CD4-positive, alpha-beta T cell treated with Interleukin-15 for 4 hours (primary cell): ENCODE measurements at places on chromosomes 6 and 20.

DNA sequence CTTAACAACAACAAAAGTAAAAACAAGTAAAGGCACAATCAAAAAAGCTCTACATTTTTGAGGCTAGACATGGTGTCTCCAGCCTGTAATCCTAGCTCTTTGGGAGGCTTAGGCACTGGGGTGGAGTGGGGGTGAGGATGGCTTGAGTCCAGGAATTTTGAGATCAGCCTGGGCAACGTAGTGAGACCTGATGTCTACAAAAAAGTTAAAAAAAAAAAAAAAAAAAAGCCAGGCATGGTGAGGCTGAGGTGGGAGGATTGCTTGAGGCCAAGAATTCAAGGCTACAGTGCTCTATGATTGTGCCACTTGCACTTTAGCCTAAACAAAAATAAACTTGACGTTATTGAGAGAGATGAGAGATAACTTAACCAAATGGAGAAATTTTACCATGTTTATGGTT is 60.1 kb downstream of the QKI start:
- DNase-seq, result no peak

DNA sequence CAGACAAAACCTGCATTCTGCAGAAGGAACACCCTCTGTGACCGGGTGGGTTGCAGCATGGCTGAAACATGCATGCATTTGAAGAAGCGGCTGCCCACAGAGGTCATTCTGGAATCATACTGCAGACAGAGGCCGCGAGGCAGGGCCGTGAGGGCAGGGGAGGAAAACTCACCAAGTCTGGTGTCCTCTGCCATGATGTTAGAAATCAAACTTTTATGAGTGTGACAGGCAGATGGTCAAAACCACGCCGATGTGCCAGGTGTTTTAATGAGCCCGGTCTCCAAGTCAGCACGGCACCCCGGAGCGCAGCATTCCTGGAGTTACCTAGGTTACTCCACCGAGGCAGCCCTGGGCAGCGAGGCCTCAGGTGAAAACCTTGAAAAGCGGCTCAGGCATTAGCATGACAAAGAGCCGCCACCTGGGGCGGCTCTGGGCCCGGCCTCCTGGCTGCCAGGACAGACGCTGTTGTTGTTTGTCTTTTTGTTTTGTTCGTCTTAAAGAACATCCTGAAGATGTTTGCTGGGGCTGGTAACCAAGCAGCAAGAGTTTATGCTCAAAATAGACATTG is 255.6 kb downstream of the ERMARD start:
- no peak for DNase-seq

DNA sequence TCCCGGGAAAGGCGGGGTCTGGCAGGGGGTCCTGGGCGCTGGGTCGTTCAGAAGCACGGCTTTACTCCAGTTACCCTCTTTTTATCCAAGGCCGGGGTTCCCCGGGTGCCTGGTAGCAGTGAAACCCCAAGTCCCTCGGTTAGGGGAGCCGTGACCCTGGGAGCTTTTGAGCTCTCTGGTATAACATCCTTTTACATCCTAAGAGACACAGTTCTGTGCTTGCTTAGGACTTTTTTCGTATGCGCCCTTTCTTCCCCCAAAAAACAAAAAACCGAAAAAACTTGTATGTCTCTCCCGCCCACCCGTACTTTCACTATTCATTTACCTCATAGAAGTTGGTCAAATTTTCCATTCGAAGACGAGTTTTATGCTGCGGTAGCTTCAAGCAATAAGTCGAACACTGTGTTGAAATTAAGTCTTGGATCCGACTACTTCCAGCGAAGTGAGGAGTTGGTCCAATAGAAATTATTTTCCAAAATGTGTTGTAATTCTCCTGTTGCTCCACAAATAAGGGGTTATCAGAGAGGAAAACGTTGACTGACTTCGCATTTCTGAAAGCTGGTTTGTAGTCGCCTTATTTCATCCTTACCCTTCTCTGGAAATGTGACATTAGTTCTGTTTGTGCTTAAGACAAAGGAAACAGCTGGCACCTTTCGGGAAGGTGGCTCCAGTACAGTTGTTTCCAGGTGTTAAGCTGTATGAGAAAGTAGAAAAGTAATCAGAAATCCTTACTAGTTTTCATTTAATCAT is 816 bp upstream of the MAN1A1 start:
- peak; percentile 41 for DNase-seq

GRCh38 chr6:68559070-68559469 is 76.0 kb upstream of the ADGRB3 start:
- DNase-seq, result no peak

DNA sequence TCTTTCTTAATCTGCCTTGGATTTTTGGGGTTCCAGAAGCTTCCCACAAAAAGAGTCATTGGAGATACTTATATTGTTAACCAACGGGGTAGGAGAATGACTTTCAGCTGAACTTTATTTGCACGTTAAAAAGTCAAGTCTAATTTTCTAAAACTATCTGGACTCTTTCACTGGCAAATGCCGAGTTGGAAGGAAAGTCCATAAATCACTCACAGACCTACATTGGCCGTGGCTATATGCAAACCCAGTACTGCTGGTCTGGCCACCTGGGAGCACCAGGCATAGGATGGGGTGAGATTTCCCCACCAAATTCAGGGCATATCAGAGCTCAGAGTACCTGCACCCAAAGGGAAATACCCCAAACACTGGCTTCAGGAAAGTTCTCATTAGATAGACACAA is 71.3 kb upstream of the SALL4 start:
- no peak for DNase-seq

DNA sequence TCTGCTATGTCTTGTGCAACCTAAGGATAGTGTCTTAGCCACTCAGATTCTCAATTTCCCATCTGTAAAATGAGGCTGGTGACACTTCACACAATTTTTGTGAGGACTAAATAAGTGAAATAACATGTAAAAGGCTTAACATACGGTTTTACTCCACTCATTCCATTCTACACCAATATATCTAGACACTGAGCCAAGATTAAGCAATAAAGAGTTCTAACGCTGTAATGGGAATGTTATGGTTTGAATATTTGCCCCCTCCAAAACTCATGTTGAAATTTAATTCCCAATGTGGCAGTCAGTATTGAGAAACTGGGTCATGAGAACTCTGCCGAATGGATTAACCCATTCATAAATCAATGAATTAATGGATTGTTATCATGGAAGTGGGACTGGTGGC is 301.0 kb downstream of the HACE1 start:
- DNase-seq, result no peak

DNA sequence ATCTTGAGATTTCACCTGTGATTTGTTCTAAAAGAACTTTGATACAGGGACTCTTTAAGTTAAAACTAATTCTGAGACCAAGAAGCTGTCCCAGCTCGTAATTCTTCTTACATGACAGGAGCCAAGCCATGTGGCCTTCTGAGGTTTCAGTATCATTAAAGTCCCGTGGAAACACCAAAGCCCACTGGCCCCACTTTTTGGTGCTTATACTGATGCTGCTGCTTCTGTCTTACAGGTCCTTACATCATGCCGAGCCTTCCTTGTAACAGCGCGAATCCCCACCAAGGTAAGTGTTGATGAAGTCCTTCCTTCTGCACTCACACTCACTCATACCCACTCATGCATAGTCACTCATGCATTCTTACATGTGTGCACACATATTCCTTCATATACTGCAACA is 140.7 kb downstream of the CARMIL1 start:
- DNase-seq, result no peak

- no peak for DNase-seq
Observed at GRCh38 chr20:48275286-48276020, 490.2 kb upstream of the SULF2 start.

GRCh38 chr6:25862199-25862598 is 11.8 kb downstream of the SLC17A3 start:
- DNase-seq, result no peak
